ENCODE measurements at places on chromosomes 2 and 18.
A peak's percentile ranks its signal among the peaks of the same experiment; 100 is the strongest.

- no peak for DNase-seq
Measured at GRCh38 chr2:222142027-222142426, 156.8 kb downstream of the PAX3 start.

- no peak for DNase-seq
Measured at GRCh38 chr2:120765678-120766469, 30.2 kb downstream of the GLI2 start.

- DNase-seq: no peak
Measured at GRCh38 chr2:3706892-3707291, 3.5 kb downstream of the DCDC2C start.

DNA sequence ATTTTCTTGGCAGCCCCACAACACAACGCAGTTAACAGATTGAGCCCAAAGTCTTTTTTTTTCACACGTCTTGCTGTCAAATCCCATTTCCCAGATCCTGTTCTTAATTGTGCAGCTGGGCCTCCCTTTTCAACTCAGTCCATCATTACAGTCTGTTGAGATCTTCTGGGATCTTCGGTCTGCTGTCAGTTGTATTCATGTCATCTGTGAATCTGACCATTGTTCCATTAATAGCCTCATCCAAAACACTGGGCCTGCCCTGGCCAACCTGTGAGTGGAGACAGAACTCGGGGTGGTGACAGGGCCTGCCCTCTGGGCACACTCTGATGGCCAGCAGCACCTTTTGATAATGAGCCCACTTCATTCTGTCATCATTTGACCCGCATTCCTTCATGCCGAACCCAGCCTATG, 39.7 kb upstream of the SEMA4C start:
- no peak for DNase-seq

GRCh38 chr2:160125828-160126227, 63.4 kb upstream of the PLA2R1 start:
- DNase-seq: no peak

DNA sequence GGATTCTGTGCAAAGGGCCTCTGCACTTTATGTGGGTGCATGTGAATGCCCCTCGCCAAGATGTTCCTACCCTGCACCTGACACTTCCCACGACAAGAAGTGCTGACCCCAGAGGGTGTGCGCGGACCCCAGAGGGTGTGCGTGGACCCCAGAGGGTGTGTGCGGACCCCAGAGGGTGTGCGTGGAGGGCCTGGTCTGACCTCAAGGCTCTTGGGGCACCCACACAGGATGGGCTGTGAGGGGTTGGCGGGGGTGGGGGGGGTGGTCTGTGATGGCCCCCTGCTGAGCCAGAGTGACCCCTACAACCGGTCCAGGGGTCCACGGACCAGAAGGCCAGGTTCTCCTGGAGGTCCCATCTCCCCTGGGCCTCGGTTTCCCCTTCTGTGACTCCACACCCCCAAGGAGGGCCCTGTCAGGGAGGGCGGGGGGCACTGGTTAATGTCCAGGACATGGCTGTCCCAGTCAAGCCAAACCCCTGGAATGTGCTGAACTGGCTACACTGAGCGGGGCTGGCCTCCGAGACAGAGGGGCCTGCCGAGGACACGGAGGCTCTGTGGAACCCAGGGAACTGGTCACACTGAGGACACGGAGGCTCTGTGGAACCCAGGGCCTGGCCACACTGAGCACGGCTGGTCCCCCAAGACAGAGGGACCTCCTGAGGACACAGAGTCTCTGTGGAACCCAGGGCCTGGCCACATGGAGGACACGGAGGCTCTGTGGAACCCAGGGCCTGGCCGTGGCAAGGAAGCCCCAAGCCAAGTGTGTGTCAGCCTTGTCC, 3.1 kb downstream of the NEU4 start:
- no peak for DNase-seq

DNA sequence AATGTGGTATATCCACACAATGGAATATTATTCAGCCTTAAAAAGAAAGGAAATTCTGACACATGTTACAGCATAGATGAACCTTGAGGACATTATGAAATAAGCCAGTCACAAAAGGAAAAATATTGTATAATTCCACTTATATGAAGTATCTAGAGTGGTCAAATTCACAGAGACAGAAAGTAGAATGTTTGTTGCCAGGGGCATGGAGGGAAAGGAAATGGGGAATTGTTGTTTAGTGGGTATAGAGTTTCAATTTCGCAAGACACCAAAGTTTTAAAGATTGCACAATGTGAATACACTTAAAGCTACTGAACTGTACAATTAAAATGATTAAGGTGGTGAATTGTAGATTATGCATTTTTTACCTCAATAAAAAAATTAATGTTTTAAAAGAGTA, 92.9 kb downstream of the TXNL1 start:
- DNase-seq: peak; percentile 59

Measured in suppressor macrophage treated with lipopolysaccharide for 1 hour (primary cell).